ENCODE measurements at places on chromosomes 11 and 22. TPM values are rescaled to one million over a fixed set of nuclear protein-coding genes. Genes with fewer than 3 reads are reported as not detected.

Gene ASCC2
- total RNA-seq, result 57.2 TPM

Gene GSTT2B
- total RNA-seq, result 3.0 TPM

Gene SCO2
- total RNA-seq, result 2.6 TPM

Gene KRTAP5-7
- not detected for total RNA-seq

Gene OR52A1
- total RNA-seq, result not detected

Gene POU2AF2
- total RNA-seq, result not detected

Gene NDUFA6
- total RNA-seq, result 104 TPM

Gene NRXN2
- not detected for total RNA-seq

Gene LINC01488
- not detected for total RNA-seq
